ENCODE measurements at places on chromosomes 16 and 17. TPM values are rescaled to one million over a fixed set of nuclear protein-coding genes. Genes with fewer than 3 reads are reported as not detected.

The ABCA8 gene
- total RNA-seq = not detected

The GOT2 gene
- total RNA-seq = 123 TPM

The KRTAP4-3 gene
- total RNA-seq = not detected

The PPL gene
- not detected for total RNA-seq

The MRPS23 gene
- 69.5 TPM for total RNA-seq

The C17orf67 gene
- 3.7 TPM for total RNA-seq

DNA sequence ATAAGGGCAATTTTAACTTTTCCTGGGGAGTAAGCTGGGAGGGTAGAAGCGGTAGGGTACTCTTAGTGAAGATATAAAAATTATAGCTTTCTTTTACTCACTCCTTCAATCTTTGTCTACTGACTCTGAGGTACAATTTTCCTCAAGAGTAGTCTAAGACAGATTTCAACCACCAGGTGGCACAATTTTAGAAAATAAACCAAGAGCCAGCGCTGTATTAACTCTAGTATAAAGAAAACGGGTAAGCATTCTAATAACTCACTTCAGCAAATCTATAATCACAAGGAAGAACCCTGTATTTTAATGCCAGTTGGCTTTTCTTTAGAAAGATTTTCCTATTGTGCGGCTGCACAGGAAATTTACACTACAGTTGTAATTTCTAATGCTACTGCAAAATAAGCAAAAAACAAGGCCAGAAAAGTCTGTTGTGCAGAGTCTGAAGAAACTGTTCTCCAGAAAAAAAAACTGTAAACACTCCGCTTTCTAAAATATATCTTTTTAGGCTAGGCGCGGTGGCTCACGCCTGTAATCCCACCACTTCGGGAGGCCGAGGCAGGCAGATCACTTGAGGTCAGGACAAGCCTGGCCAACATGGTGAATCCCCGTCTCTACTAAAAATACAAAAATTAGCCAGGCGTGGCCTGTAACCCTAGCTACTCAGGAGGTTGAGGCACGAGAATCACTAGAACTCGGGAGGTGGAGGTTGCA is 1.9 kb downstream of the CMC2 start:
- H3K27ac ChIP-seq = peak overlapping the region; percentile 98
- H3K4me1 ChIP-seq = peaks cover 57% of the 10 kb centered on the region
- H3K4me3 ChIP-seq = peak overlapping the region; percentile 96
- DNase-seq = no peak
- no peaks in the 10 kb centered on the region for H3K27me3 ChIP-seq

DNA sequence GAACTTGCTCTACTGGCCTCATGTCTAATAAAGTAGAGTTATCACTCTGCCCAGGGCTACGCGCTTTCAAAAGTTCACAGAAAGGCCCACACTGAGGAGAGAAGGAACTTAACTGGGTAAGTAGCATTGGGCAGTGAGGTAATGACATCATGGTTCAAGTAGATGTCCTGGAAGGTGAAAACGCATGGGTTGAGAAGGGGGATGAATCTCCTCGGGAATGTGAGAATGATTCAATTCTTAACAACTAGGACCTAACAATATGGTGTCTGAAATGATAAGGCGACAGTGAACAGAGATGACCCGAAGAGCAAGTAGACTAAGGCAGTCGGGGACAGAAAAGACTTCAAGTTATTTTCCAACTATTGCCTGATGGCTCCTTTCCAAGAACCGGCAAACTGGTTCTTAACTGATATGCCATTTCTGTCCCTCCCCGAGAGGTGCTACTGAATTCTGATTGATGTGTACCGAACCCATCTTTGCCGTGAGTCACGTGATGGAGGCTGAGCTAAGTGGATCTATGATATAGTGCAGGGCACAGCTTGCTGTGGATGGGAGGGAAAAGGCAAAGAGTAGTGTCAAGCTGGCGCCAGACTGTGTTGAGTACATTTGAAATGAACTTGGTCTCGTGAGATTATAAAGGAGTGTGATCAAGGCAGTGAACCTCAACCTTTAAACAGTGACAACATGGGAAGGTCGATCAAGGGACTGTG is 44.1 kb downstream of the MARCHF10 start:
- H3K27ac ChIP-seq = no peak overlapping the region
- H3K36me3 ChIP-seq = no peaks in the 10 kb centered on the region
- no peak overlapping the region for H3K4me3 ChIP-seq
- DNase-seq = no peak
- H3K27me3 ChIP-seq = peaks cover 17% of the 10 kb centered on the region

GRCh38 chr17:9408868-9409829 is 166.5 kb downstream of the STX8 start:
- no peaks in the 10 kb centered on the region for H3K36me3 ChIP-seq
- H3K27me3 ChIP-seq = no peaks in the 10 kb centered on the region
- no peaks in the 10 kb centered on the region for H3K4me1 ChIP-seq
- no peak overlapping the region for H3K27ac ChIP-seq

DNA sequence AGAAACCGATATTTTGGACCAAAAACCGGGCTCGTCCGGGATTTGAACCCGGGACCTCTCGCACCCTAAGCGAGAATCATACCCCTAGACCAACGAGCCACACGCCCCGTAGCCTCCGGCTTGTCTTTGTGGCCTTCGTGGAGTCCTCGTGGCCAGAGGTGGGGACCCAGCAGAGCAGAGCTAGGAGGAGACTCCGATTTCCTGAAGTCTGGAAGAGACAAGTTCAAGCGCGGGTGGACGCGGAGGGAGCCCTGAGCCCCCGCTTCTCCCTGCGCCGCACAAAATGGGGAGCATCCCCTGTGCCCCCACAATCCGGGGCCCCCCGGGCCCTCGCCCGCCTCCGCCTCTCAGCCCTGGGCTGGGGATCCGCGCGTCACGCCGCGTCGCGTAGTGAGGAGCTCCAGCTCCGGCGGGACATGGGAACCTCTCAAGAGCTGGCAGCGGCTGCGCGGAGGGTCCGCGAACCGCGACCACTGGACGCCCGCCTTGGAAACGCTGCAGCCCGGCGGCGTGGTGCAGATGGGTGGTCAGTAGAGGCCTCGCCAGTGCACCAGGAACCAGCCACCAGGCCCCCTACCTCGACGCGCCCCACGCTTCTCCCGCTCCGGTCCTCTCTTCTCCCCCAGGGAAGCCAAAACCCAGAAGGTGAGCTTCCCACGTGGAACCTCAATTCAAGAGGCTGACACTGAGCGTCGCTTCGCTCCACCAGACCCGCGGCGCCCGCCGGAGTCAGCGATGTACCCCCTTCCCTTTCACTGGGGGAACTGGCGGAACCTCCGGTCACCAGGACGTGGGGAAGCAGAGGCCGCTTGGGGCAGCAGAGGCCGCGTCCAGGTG is 5.2 kb upstream of the OR1F1 start:
- peak overlapping the region; percentile 79 for H3K27ac ChIP-seq
- DNase-seq = no peak
- peaks cover 17% of the 10 kb centered on the region for H3K4me1 ChIP-seq
- H3K27me3 ChIP-seq = peaks cover 80% of the 10 kb centered on the region

Data from activated T-helper 2 cell treated with anti-CD3 and anti-CD28 coated beads, Interferon-gamma antibody, Interleukin-2, Interleukin-4, amounts not matched to agents 10 μg/mL and 5 μg/mL and 100 μg/mL, durations not matched to agents 14 hours and 24 hours and 36 hours (primary cell).